Ovary (tissue), 10 donors: ENCODE measurements at places on chromosomes 1 and 21.
A peak's percentile ranks its signal among the peaks of the same experiment; 100 is the strongest.

DNA sequence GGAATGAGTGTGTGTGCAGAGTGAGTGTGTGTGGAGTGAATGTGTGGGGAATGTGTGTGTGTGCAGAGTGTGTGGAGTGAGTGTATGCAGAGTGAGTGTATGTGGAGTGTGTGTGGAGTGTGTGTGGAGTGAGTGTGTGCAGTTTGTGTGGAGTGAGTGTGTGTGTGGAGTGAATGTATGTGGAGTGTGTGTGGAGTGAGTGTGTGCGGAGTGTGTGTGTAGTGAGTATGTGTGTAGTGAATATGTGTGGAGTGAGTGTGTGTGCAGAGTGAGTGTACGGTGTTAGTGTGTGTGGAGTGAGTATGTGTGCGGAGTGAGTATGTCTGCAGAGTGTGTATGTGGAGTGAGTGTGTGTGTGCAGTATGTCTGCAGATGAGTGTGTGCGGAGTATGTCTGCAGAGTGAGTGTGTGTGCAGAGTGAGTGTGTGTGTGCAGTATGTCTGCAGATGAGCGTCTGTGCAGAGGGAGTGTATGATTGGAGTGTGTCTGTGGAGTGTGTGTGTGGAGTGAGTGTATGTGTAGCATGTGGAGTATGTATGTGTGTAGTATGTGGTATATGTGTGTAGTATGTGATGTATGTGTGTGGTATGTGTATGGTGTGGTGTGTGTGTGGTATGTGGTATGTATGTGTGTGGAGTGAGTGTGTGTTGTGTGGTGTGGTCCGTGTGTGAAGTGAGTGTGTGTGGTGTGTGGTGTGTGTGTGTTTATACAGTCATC, 59.7 kb upstream of the CLDN14 start:
- H3K4me1 ChIP-seq: no peaks in the 10 kb centered on the region
- no peaks in the 10 kb centered on the region for H3K27me3 ChIP-seq
- DNase-seq: no peak

DNA sequence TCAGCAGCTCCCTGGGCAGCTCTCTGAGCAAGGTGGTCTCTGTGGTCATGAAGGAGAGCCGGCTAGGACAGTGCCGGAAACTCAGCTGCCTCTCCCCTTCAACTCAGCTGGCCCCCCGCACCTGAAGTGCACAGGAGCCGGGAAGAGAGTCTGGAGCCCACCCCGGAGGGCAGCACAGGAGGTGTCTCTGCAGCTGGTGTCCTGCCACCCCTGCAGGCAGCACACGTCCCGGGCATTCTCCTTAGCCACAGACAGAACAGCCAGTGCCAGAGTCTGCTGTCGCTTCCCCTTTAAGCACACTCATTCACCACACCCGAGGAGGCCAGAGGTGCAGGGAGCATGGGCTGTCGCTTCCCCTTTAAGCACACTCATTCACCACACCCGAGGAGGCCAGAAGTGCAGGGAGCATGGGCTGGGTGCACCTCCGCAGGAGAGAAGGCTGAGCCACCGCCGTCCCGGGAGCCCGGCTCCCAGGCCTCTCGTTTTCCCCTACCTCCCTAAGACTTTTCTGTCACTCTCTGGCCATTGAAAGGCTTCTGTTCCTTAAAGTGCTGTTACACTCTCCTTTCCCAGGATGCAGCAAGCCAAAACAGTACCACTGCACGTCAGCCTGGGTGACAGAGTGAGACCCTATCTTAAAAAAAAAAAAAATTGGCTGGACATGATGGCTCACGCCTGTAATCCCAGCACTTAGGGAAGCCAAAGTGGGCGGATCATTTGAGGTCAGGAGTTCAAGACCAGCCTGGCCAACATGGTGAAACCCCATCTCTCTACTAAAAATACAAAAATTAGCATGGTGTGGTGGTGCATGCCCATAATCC, 16.9 kb upstream of the SAMD11 start:
- no peaks in the 10 kb centered on the region for H3K36me3 ChIP-seq
- peak; percentile 19 for DNase-seq
- H3K27ac ChIP-seq: no peak overlapping the region
- H3K27me3 ChIP-seq: no peaks in the 10 kb centered on the region
- no peak overlapping the region for H3K4me3 ChIP-seq
- H3K4me1 ChIP-seq: no peaks in the 10 kb centered on the region

- H3K4me3 ChIP-seq: no peak overlapping the region
- DNase-seq: no peak
- no peaks in the 10 kb centered on the region for H3K27me3 ChIP-seq
- H3K4me1 ChIP-seq: no peaks in the 10 kb centered on the region
Measured at GRCh38 chr1:110060034-110060661, 10.3 kb downstream of the ALX3 start.

DNA sequence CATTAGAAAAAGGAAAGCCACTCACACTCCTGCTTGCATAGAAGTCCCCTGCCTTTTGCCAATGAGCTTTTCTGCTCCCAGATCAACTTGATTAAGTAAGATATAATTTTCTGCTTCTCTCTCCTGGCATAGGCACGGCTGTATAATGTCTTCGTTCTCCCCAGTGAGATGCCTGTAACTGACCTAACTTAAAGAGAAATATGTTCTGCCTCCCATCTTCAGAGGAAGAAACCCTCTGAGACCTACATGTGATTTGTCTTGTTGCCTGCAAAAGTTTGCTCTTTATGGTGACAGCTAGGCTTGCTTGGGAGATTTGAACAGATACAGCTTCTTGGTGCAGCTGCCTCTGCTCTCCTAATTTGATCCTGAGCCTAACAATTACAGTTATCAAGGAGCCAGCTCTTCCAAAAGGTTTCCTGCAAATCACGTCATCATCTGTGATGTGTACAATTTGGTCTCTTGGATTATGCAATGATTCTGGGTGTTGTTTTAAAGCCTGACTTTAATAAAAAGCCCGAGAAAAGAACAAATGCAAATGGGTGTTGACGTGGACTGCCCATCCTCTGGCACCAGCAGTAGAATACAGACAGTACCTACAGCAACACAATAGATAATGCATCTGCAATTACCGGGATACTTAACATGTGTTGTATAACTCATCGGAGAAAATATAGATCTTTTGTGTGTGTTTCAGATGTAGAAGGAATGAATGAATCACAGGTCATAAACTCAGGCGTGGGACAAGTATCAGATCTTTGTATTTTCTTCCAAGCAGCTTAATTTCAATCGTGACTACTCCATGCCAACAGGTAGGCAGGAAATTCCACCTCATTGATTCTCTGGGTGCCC, 76.2 kb upstream of the KAZN start:
- peak; percentile 40 for DNase-seq
- no peak overlapping the region for H3K4me3 ChIP-seq
- no peak overlapping the region for H3K27ac ChIP-seq
- no peaks in the 10 kb centered on the region for H3K27me3 ChIP-seq
- H3K36me3 ChIP-seq: no peaks in the 10 kb centered on the region

- H3K4me3 ChIP-seq: no peak overlapping the region
- H3K36me3 ChIP-seq: no peaks in the 10 kb centered on the region
- no peaks in the 10 kb centered on the region for H3K27me3 ChIP-seq
- H3K27ac ChIP-seq: peak overlapping the region; percentile 99
- DNase-seq: no peak
Measured at GRCh38 chr1:50981741-50982140, 11.7 kb downstream of the CDKN2C start.

DNA sequence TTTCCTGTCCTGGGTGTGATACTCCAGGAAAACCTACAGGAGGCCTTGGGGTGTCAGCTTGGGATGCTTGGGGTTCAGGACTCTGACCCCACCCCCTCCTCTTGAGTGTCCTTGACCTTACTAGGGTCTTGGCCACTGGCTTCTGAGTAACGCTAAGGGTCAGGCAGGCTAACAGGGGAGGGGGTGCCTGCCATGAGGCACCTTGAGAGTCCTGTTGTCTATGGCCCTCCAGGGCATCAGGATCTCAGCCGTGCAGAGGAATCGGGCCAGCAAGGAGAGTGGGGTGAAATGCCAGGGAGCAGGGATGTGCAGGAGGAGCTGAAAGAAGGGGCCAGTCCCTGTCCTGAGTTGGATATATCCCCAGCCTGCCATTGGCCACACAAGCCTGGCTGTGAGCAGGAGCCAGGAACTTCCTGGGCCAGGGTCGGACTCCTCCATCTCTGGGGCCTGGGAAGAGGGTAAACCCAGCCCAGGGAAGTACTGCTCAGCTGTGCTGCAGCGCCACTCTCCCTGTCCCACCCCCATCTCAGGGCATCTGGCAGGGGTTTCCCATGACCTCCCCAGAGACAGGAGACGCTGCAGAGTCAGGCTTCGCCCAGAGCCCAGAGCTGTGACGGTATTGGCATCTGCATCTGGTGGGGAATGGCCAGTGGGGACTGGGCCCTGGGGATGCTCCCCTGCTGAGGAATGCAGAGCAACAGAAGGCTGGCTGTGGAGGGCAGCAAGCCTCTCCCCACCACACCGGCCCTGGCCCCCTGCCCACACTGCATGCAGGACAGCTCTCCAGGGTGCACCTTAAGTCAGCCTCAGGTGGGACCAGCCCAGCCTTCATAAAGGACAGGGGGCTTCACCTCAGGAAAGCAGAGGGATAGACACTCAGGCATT, 6.3 kb downstream of the KIF21B start:
- DNase-seq: no peak
- H3K36me3 ChIP-seq: no peaks in the 10 kb centered on the region
- no peaks in the 10 kb centered on the region for H3K27me3 ChIP-seq
- no peak overlapping the region for H3K27ac ChIP-seq

GRCh38 chr1:48652334-48652733, 124.4 kb downstream of the BEND5 start:
- H3K27ac ChIP-seq: no peak overlapping the region
- no peak for DNase-seq
- H3K27me3 ChIP-seq: no peaks in the 10 kb centered on the region
- H3K36me3 ChIP-seq: no peaks in the 10 kb centered on the region
